Skin of body (tissue), 3 donors: ENCODE measurements at places on chromosomes 2 and 18.

- DNase-seq = no peak
Measured at GRCh38 chr2:48417856-48418838, 111.8 kb upstream of the STON1 start.

GRCh38 chr18:75500545-75500944 lies 73.0 kb upstream of the SMIM21 start:
- DNase-seq = no peak

GRCh38 chr2:148968301-148968700 lies 70.2 kb upstream of the LYPD6B start:
- no peak for DNase-seq

GRCh38 chr18:28177828-28178635 lies 1.1 kb upstream of the CDH2 start:
- no peak for DNase-seq

GRCh38 chr2:133633881-133634409 lies 65.7 kb upstream of the NCKAP5 start:
- peak; percentile 91 for DNase-seq

- no peak for DNase-seq
Measured at GRCh38 chr2:107418708-107419107, 408.0 kb upstream of the RGPD4 start.

DNA sequence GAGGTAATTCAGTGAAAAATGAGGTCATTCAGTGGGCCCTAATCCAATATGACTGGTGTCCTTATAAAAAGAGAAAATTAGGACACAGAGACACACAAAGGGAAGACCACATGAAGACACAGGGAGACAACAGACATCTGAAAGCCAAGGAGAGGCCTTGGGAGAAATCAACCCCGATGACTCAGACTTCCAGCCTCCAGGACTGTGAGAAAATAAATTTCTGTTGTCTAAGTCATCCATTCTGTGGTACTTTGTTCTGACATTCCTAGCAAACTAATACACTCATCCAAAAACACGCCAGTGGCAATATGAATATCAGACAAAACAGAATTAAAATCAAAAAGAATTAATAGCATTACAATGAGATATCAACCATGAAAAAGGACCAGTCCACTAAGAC lies 303.7 kb downstream of the SS18 start:
- DNase-seq = no peak

DNA sequence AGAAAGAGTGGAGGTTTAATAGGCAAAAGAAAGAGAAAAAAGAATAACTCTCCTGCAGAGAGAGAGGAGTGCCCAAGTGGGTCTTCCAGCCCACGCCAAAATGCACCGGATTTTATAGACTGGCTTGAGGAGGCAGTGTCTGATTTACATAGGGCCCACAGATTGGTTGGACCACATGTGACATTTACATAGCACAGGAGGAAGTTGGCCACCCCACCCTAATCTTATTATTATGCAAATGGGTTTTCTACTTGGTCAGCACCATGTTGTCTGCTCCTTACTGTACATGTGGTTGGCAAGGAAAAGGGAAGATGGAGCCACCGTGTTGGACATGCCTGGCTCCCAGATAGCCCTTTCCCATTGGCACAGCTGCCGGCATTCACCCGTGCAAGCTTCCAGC lies 56.8 kb downstream of the SP110 start:
- DNase-seq = no peak

GRCh38 chr2:96115631-96116423 lies 544 bp downstream of the ADRA2B start:
- DNase-seq = no peak

GRCh38 chr2:57760381-57760801 lies 286.2 kb upstream of the VRK2 start:
- DNase-seq = no peak

DNA sequence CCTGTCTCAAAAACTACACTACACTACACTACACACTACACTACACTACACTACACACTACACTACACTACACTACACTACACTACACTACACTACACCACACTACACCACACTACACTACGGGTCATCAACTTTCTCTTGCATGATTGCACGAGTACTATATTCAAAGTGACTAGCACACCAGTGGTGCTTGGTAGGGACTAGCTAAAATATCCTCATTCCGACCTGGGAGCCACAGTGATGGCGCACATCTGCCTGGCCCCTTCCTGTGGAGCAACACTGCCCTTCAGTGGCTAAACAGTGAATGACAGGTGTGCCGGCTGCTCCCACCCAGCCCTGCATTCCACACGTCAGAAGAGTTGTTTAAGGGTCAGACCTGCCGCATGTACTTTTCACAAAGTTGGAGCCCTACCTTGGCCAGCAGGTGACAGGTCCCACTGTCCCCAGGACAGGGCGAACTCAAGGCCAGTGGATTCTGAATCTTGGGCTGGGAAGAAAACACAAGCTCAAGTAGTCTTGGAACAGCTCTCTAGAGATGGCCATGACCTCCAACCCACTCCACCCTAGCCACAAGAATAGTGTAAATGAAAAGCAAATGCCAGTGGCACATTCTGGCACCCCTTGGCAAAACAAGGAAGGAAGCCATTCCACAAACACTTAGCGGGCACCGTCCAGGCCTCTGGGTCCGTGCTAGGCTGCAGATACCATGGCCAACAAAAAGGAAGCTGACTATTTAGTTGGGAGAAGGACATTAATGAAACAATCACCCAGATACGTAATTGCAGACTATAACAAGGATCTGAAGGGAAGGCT lies 79.7 kb upstream of the MSH2 start:
- peak; percentile 77 for DNase-seq

GRCh38 chr18:74595431-74595830 lies 2.2 kb upstream of the ZNF407 start:
- DNase-seq = no peak

- no peak for DNase-seq
Measured at GRCh38 chr2:154457286-154457685, 241.2 kb upstream of the KCNJ3 start.

GRCh38 chr2:166335284-166335683 lies 40.5 kb downstream of the SCN9A start:
- peak; percentile 4 for DNase-seq

GRCh38 chr2:222952204-222952603 lies 91.4 kb downstream of the ACSL3 start:
- no peak for DNase-seq
